Pulmonary artery endothelial cell (primary cell): ENCODE measurements at places on chromosomes 5 and 9.

DNA sequence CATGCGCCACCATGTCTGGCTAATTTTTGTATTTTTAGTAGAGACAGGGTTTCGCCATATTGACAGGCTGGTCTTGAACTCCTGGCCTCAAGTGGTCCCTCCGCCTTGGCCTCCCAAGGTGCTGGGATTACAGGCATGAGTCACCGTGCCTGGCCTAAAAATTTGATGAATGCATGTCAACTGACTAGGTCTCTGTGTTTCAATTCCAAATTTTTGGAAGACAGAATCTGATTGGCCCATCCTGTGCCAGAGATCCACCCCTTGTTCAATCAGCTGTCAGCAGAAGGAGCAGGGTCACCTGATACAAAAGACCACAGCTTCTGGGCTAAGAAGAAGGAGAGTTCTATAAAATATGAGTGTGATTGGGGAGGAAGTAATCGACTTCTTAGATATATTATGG lies 43.5 kb upstream of the COL15A1 start:
- no peak for DNase-seq

DNA sequence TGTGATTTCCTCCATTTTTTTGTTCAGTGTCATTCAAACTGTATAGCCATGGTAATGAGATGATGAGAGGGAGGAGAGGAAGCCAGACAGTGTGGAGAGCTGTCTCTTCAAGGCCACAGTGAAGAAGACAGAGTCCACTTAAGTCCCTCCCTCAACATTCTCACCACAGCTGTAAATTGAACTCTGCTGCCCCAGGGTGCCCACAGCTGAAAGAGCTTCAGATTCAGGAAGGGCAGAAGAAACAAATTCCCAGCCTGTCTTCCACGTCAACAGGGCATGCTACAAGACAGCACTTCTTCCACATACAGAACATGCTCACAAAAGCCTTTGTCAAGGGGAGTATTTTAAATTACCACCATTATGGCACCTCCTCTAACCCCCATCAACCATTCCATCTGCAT lies 100.4 kb downstream of the KLHL3 start:
- DNase-seq: no peak

GRCh38 chr5:128927644-128928043 lies 37.6 kb upstream of the SLC27A6 start:
- no peak for DNase-seq

DNA sequence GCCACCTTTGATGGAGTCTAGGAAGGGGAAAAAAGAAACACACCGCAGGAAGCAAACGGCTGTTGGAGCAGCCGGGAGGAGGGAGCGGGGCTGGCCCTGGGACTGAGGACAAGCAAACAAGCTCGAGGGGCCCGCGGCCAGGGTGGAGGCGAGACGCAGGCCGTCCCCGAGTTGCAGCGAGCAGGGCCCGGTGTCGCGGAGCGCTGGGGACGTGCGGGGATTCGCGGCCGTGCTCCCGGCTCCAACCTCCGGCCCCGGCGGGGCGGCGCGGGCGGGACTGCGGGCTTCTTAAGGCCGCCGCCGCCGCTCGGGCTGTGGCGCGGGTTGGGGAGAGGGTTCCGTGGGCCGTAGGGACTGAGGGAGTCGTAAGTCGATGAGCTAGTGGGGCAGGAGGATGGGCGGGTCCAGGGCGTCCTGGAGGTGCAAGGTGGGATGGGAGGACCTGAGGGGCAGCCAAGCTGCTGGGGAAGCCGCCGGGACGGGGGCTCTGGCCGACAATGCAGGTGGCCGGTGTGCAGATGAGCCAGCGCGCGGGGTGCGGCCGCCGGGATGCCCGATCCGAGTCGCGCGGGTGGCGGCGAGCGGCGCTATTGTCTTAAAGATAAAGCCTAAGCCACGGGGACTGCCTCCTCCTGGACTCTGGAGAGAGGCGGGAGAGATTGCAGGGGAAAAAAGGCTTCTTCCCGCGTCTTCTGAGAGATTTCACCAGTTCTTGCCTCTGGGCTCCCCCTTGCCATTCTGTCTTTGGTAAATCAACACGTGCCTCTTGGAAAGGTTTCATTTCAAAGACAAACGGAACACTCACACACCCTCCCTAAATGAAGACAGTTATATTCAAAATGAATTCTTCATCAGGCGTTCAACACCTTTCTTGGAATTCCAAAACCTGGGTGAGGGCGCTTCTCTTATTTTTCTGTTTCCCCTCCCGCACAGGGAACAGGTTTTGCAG lies 1.6 kb upstream of the HAPLN1 start:
- DNase-seq: no peak

GRCh38 chr9:112822618-112823017 lies 68.1 kb downstream of the SLC46A2 start:
- DNase-seq: no peak

GRCh38 chr5:73858776-73859175 lies 232.8 kb downstream of the ARHGEF28 start:
- DNase-seq: no peak

DNA sequence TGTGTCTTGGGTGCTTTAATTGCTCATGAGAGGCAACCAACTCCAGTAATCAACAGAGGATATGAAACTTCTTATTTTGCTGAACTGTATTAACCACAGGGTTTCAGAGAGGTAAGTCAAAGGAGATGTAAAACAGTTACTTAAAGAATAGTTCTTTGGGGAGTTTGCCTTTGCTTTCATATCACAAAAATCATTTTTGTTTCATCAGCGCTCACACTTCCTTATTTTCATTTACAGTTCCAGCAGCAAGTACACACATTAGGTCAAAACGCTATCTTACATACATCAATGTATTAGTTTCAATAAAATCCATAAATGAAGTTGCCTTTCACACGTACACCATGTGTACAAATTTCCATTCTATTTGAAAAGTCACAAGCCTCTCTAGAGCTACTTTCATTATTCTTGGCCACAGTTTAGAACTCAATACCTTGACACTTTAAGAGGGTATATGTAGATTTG lies 50.1 kb downstream of the ST8SIA4 start:
- no peak for DNase-seq

DNA sequence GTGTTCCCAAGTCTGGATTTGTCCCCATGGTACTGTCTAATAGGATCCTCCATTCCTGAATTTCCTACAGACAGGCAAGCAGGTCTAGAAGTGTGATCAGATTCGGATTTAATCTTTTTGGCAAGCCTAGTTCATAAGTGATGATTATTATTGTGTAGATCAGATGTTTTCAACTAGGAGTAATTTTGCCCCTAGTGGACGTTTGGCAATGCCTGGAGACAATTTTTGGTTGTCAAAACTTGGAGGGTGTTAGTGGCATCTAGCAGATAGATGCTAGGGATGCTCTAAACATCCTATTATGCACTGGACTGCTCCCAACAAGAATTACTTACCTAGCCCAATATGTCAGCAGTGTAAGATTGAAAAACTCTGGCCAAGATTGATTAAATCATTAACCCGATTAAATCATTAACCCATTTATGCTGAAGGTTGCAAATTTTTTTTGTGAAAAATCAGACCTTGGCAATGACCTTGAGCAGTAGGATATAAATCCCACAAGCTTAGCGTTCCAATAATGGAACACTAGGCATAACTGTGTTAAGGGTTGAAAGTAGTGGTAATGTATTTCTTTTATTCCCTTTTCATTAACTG lies 28.2 kb downstream of the TCERG1 start:
- no peak for DNase-seq

GRCh38 chr5:99122976-99123375 lies 194.2 kb upstream of the CHD1 start:
- DNase-seq: no peak

GRCh38 chr5:138102454-138103318 lies 18.9 kb downstream of the WNT8A start:
- DNase-seq: no peak

GRCh38 chr5:65760504-65761275 lies 38.7 kb downstream of the NLN start:
- DNase-seq: peak; percentile 66

GRCh38 chr9:72622186-72622585 lies 100.8 kb downstream of the TMC1 start:
- no peak for DNase-seq

DNA sequence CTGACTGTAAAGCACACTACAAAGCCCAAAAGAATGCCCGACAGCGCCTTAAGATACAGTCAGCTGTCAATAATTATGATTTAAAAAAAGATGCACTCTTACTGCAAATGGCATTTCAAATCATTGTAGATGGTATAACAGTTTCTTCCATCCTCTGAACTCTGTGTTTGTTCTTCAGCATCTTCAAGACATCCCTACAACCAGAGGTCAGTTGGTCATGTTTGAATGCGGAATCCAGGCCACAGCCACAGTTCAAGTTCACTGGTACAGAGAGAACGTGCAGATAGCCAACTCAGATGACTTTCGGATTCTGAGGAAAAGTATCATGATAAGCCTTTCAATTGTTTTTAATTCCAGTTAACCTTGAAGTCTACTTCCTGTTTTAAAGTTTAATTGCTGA lies 8.7 kb upstream of the MYOT start:
- DNase-seq: no peak

GRCh38 chr5:141875022-141875740 lies 3.0 kb downstream of the PCDH1 start:
- DNase-seq: no peak

- no peak for DNase-seq
These were observed 3.4 kb downstream of the TNC start for GRCh38 chr9:115114546-115114945.

GRCh38 chr9:98453589-98454311 lies 198.3 kb upstream of the TBC1D2 start:
- DNase-seq: no peak

GRCh38 chr5:141234109-141234667 lies 11.0 kb upstream of the PCDHB15 start:
- DNase-seq: no peak

DNA sequence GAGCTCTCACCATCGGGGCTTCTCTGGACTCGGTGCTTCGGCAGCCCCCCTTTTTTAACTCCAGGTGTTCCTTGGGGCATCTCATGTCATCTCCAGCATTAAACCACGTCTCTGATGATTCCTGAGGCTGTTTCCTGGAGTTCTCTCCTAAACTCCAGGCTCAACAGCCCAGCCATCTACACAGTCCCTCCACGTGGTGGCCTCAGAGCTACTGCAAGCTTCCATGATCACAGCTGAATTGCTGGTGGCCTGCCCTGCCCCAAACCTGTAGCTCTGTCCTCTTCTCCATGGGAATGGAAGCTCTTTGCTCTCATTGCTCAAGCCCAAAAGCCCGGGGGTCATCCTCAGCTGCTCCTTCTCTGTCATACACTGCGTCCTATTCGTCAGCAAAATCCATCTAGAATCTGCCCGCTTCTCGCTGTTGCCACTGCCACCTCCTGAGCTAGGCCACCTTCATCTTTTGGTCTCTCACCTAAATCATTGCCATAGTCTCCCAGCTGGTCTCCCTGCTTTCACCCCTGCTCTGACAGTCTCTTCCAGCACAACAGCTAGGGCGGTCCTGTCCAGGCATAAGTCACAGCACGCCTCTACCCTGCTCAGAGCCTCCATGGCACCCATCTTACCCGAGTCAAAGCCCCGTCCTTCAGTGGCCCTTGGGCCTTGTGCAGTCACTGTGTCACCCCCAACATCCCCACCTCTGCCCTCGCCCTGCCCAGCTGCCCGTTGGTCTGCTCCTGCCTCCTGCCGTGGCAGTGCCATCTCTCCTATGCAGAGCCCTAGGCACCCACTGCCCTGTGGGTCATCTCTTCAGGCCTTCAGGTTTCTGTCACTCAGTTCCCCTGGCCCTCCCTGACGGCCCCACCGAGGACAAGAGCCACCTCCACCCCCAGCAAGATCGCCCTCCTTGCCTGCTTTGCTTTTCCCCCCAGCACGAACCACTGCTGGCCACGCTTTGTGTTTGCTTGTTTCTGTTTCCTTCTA lies 6.4 kb downstream of the B4GALT7 start:
- DNase-seq: no peak
